ENCODE measurements at places on chromosomes 4 and X.

- peak; percentile 44 for DNase-seq
Measured at GRCh38 chrX:71941776-71942175, 31.1 kb downstream of the NHSL2 start.

- no peak for DNase-seq
Measured at GRCh38 chrX:56928546-56928945, 66.8 kb downstream of the SPIN3 start.

GRCh38 chr4:189278597-189279165 is 662.0 kb upstream of the FRG1 start:
- DNase-seq: no peak

DNA sequence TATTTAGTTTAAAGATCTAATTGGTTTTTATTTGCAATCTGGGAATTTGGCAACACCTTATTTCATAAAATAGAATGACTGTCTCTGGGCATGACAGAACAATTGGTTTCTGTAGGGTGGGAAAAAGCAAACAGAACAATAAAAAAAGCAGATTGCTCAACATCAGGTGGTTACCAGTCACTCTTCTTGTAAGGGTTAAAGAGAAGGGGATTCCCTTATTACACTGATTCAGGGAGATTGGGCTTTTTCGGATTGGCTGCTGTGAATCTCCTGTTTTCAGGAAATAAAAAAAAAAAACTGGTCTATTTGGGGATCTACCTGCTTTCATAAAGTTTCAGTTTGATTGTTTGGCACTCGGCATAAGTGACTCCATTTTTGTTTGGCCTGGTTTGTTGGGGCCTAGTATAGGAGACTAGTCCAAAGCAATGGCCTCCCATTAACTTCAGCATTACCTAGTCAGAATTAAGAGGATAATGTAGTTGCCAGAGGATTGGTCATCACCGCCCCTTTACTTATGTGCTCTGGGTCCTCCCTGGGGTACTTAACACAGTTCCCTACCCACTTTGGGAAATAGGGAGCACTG is 380.5 kb downstream of the IDS start:
- no peak for DNase-seq

DNA sequence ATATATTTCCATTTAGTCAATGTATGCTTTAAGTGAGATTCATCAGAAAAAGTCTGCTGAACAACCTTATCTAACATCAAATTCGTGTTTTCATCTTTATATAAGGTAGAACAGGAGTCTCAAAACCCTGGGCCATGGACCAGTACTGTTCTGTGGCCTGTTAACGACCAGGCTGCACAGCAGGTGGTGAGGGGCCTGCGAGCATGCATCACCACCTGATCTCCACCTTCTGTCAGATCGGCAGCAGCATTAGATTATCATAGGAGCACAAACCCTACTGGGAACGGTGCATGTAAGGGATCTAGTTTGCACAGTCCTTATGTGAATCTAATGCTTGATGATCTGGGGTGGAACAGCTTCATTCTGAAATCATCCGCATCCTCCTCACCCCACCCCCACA is 3.2 kb downstream of the CTSO start:
- DNase-seq: no peak

DNA sequence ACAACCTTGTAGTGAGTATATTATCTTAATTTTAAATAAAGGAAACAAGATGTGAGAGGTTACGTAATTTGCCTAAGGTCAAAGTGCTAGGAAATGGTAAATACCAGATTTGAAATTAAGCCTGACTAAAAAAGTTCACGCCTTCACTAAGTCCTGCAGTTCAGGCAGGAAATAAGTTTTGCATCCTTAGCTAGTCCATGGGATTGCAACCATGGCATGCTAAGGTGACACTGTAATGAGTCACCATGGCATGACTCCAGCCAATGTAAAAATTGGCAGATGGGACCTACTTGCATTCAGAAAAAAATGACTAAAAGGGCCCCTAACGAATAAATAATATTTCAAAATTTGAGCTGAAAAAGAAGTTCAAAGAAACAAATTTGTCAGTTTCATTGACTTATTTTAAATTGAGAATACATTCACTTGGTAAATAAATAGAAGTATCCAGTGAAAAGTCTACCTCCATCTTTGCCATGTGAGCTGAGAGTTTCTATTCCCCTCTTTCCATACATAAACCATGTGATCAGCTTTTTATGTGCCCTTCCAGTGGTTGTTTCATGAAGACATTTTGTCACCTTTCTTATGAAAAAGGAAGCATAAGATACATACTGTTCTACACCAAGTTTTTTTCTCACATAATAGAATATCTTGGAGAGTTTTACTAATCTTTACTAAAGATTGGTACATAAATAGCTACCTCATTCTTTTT is 72.4 kb downstream of the ANKRD50 start:
- no peak for DNase-seq

GRCh38 chrX:44914532-44915198 is 41.7 kb downstream of the KDM6A start:
- DNase-seq: no peak

DNA sequence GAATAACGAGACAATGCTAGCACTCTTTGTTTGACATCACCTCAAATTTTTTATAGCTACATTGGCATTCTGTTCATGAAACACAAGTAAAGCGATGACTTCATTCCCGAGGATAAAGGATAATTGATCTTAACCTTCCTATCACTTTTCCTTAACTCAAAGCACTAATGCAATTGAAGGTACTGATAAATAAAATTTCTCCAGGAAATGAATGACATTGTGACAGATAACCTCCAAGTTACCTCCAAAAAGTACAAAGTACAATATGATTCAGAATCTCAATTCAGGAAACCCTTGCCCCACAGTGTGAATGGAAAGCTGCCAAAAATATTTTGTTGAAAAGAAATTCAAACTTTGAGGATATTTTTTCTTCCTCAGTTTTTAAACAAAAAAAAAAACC is 1.8 kb downstream of the PRSS12 start:
- DNase-seq: no peak

- DNase-seq: no peak
Measured at GRCh38 chr4:107757864-107758476, 37.9 kb upstream of the PAPSS1 start.

GRCh38 chr4:78083035-78083434 is 25.9 kb downstream of the FRAS1 start:
- no peak for DNase-seq

DNA sequence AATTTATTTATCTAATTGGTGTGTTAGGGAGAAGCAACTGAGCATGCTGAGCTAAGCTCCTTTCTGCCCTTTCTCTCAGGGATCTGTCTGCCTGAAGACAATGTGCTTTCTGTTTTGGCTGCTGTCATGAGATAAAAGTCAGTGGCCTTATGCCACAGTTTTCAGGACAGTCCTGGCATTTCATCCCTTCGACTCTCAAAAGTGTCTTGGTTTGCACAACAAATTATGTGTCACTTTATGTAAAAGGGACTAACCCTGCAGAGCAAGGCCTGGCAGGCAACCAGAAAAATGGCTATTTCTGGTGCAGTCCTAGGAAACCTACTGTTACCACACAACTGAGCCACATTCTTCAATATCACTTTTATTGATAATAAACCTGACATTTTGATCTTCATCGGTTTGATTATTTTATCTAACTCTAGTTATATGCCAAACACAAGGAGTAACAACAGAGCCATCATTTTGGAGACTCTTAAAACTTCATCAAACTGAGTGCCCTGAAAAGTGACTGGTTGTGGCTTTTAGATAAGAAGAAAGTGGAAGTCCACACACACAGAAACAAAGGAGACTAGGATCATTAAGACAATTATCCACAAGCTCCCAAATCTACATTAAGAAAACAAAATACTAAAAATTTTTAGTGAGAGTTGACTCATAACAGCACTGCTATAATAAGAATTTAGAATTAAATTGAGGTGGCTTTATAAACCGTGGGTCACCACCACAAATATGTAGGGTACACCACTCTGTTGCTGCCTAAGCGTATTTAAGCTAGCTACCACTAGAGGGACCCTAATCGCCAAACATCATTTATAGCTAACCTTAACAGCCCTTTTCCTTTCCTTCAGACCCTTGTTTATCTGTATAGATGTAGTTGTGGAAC is 95.9 kb upstream of the PTPN13 start:
- DNase-seq: peak; percentile 85

GRCh38 chr4:70556856-70557255 is 35.2 kb upstream of the AMBN start:
- no peak for DNase-seq

DNA sequence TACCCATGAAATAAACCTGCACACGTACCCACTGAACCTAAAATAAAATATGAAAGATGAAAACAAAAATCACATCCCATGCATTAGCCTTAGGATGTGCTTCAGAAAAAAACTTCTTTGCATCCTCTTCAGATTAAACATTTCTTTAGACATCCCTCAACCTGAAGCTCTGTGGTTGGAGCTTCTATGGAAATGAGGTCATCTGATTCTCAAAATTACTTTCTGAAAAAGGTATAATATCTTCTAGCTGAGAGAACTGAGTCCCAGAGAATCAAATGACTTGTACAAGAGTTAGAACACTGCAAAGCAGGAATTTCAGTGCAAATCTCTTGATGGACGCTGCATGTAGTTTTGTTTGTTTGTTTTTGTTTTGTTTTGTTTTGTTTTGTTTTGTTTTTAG is 19.1 kb upstream of the ANTXR2 start:
- no peak for DNase-seq

- DNase-seq: no peak
Measured at GRCh38 chr4:155179216-155179615, 29.2 kb upstream of the NPY2R start.

DNA sequence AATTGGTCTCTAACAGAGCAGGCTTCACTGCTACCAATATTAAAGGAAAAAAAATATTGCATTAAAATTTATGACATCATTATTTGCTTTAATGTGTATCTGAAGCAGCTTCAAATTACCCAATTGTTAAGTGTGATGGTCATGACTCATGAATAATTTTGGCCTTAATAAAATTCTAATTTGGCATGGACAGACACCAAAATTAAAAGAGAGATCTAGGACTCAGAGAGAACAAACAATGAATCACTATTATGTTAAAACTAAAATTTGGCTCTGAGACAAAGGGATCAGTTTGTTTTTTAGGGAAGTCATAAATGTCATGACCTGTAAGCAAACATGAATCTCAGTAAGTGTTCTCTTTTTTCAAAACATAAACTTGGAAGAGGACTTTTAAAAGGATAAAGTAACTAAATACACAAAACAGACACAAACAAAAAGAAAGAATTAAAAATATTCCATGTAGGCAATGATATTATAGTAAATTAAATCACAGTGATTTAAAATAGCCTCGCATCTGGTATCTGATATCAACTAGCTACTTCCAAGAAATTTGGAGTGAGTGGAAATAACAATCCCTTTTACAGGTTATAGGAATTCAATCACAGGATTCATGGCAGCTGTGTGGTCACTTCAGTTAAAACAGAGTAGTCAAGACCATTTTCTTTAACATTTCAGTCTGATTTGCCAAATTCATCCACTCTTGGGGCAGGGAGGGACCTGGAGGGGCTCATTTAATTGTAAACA is 11.6 kb downstream of the VEGFC start:
- no peak for DNase-seq

DNA sequence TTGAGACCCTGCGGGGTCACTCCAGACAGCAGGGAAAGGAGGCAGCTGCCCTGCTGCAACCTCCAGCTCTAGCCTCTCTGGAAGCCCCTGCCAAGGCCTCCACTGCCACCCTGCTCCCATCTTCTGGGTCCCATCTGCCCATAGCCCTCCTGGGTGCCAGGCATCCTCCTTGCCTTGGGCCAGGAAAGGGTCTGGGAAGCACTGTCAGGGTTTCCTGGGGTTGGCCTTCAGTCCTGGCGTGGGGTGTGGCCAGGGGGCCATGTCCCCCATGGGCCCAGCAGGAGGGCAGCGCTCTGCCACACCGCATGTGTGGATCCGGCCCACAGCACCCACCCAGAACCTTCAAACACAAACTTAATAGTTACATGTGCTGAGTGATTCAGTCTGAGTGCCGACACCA is 3.4 kb upstream of the CPLX1 start:
- DNase-seq: no peak

DNA sequence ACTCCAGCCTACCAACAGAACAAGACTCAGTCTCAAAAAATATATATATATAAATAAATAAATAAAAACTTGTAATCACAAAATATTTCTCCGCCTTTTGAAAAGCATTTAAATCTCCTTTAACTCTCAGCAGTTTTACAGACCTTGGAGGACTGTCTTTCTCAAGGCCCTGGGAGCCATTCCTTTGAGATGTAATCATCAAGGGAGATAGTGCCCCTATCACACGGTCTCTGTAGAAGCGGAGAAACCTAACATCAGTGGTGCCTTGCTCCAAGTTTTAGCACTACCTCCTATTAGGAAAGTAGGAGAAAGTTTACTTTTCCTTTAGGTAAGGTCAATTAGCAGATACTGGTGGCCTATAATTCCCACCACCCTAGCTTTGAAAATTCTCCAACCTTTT is 58.5 kb downstream of the ANTXR2 start:
- DNase-seq: no peak

DNA sequence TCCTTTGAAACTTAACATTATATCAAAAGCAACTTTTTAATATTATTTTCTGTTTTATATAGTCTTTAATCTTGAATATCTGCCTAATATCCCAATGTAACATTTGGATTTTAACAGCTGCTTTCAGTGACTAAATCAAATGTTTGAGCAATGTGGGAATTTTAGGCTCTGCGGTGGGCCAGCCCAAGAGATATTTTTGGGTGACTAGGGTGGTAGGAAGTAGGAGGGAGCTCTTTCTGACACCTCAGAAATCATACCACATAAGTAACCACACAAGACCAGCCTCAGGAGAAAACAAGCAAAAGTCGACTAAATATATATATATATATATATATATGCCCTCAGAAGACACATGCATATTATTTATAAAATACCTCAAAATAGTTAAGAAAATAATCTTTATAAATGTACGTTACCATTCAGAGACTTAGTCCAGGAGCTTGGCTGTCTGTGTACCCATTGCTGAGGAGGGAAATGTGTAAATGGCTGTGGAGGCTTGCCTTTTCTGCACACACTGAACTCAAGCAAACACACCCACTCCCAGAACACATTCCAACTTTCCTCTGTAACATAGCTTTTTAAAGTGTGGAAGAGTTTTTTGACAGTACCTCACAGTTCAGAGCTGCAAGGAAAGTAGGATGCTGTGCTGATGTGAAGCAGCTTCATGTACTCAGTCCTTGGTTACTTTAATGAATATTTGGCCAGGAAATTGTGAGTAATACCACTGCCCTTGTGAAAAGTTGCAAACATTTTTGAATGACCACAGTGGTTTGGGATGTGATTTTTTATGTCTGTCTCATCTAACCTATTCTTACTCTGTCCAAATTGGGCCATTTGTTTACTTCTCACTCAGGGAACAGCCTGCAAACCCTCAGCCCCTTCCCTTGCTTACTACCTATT is at the start of gene RTL3:
RTL3 (minus strand) TSS at position 484 of the 900 bp plus-strand sequence. CDS start 908 bp downstream, outside the sequence.
- DNase-seq: peak; percentile 6

- no peak for DNase-seq
Measured at GRCh38 chr4:156896527-156896926, 75.1 kb downstream of the PDGFC start.

DNA sequence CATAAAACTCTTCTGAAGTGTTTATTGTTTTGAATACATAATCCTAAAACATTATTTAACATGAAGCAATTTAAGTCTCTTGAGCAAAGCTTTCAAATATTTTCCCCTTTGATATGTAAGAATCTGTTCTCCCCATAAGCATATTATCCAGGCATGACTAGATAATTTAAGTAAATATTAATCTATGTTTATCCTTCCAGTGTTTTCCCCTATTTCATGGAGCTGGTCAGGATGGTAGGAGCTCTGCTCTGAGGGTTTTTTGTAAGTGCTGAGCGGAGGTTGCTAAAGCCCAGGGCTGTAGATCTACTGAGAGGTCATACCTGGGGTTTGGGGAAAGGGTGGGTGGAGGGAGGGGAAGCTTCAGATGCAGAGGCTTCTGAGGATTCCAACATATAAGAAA is 258.9 kb upstream of the SFRP2 start:
- DNase-seq: no peak

All from Ammon's horn (tissue), 1 donor.